Activated CD8-positive, alpha-beta memory T cell treated with anti-CD3 and anti-CD28 coated beads for 48 hours (primary cell): ENCODE measurements at places on chromosomes 4 and X.

DNA sequence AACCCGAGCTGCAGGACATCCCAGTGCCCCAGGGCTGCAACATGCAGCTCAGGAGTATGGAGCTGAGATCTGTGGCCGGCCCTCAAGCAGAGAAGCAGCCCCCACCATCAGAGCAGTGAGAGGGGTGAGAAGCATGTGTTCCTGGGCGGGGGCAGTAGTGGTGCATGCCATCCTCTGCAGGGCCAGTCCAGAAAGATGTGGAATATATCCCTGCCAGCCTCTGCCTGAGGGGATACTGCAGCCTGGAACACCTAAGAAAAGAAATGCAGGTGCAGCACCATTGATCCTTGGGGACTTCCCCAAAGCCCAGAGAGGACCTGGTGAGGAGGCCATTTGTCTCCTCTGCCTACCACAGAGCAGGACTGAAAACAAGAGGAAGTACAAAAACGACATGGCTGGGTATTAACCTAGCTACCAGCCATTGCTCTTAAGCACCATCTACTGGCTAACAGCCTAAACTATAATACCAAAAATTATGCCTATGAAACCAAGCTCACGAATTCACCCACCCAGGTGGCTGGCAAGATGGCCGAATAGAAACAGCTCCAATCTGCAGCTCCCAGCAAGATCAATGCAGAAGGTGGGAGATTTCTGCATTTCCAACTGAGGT lies 158.8 kb downstream of the ADGRA3 start:
- no peak for DNase-seq

GRCh38 chr4:125836597-125837195 lies 521.9 kb downstream of the FAT4 start:
- no peak for DNase-seq

DNA sequence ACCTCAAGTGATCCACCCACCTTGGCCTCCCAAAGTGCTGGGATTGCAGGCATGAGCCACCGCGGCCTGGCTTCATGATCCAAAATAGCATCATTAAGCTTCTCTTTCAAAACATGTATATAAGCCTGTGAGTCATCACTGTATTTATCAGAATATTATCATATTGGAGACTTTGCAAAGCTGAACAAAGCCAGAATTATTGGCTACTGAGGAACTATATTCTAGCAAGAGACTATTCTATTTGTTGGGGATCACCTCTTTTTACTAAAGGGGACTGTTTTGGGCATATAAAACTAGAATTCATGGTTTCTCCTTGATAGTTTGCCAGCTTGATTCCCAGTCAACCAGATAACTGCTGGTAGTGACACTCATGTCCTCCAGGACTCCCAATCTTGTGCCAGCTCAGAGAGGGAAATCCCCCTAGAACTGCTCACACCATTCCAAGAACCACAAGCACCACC lies 40.1 kb downstream of the TET2 start:
- no peak for DNase-seq

GRCh38 chrX:4315891-4316290 lies 602.4 kb upstream of the PRKX start:
- DNase-seq, result no peak

- DNase-seq, result no peak
Measured at GRCh38 chr4:1375051-1375721, 28.2 kb downstream of the UVSSA start.

DNA sequence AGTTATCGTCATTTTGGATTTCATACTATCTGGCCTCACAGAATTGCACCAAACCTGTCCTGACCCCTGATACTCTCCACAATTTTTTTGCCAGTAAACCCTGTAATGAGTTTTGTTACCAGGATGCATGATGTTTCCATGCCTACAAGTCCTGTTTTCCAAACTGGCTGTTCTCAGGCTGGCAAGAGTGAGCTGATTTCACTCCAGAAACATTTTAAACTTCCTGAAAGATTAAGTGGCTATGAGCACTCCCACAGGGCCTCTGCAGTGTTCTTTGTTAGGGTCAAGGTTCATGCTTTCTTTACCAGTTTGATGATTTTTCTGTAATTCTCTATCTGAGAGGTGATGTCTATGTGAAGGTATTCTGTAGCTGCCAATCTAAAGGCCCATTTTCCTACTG lies 31.7 kb upstream of the PDLIM3 start:
- DNase-seq, result no peak

GRCh38 chr4:83083925-83084475 lies 30.5 kb downstream of the PLAC8 start:
- no peak for DNase-seq

DNA sequence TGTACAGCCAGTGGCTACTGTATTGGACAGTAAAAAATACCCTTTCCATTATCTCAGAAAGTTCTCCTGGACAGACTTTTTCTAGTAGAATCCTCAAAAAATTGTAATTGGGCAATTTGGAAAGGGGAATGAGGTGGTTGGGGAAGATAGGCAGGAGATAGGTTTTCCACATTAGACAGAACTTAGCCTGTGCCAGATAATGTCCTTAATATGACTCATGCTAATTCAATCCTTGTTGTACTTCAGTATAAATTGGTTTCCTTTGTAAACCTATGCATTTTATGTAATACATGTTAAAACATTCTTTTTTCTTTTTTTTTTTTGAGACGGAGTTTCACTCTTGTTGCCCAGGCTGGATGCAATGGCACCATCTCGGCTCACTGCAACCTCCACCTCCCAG lies 8.9 kb downstream of the EIF4E start:
- no peak for DNase-seq

DNA sequence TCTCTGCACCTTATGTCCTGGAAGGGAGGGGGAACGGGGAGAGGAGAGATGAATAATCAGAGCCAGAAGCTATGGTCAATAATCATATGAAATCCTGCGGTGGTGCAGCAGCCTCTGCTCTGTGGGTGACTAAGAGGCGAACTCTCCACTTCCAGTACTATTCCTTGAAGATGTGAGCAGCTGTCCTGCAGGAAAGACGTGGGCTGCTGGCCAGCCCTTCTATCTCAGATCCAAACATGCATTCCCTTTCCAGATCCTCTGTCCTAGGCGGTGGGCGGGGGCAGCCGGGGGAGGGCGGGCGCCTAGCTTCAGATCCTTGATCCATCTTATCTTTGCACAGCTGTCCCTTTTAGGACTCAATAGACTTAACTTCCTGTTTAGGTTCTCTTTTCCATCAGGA lies 34.5 kb downstream of the SPINK2 start:
- no peak for DNase-seq

GRCh38 chr4:44447563-44448504 lies 775 bp downstream of the KCTD8 start:
- DNase-seq, result no peak

- DNase-seq, result no peak
Measured at GRCh38 chrX:146055733-146056132, 238.1 kb downstream of the SLITRK2 start.

- DNase-seq, result no peak
Measured at GRCh38 chr4:99629962-99630554, 27.6 kb downstream of the C4orf54 start.
